ENCODE measurements at places on chromosomes 3 and 15.

GRCh38 chr3:149058602-149059001, 27.7 kb downstream of the HLTF start:
- no peak for DNase-seq

- no peak for DNase-seq
Measured at GRCh38 chr3:30292192-30292893, 314.1 kb upstream of the TGFBR2 start.

- no peak for DNase-seq
Measured at GRCh38 chr15:47383102-47383501, 334.2 kb upstream of the SEMA6D start.

- no peak for DNase-seq
Measured at GRCh38 chr15:42085236-42085605, 9.1 kb downstream of the PLA2G4D start.

DNA sequence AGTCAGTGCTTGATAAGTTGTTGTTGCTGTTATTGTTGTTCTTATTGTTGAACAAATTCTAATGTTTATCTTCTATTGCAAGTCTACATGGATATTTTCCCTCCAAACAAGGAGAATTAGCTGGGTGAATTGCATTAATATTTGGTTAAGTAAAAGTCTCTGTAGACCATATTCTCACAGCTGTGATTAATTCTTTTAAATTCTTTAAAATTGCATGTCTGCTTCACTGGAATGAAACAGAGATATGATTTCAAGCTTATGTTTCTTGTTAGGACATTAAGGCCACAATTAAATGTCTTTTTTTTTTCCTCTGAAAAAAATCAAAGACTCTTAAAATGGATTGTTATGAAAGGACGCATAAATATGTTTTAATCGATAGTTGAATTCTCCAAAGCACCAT, 153.4 kb downstream of the EBLN2 start:
- no peak for DNase-seq

DNA sequence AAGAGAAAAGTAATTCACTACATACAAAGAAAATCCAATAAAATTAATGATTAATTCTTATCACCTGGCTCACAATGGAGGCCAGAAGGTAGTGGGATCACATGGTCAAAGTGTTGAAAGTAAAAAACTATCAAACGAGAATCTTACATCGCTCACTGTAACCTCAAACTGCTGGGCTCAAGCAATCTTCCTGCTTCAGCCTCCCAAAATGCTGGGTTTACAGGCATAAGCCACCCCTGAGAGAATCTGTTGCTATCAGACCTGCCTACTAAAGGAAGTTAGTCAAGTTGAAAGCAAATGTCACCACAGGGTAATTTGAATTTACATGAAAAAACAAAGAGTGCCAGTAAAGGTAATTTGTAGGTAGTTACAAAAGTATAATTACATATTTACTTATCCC, 103.3 kb downstream of the PCCB start:
- no peak for DNase-seq

DNA sequence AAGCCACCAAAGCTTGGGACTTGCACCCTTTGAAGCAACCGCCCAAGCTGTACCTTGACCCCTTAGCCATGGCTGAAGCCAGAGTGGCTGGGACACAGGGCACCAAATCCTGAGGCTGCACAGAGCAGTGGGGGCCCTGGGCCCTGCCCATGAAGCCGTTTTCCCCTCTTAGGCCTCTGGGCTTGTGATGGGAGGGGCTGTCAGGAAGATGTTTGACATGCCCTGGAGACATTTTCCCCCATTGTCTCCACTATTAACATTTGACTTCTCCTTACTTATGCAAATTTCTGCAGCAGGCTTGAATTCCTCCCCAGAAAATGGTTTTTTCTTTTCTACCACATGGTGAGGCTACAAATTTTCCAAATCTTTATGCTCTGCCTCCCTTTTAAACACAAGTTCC, 522.2 kb downstream of the EDEM1 start:
- no peak for DNase-seq

- DNase-seq = no peak
Measured at GRCh38 chr15:72034859-72035650, 82.9 kb downstream of the MYO9A start.

GRCh38 chr3:18424729-18425640, at the start of gene SATB1:
Gene SATB1, minus strand, starts transcription at chr3:18425339. Its CDS starts 4,372 bp downstream, at chr3:18420967.
- DNase-seq = peak; percentile 76

DNA sequence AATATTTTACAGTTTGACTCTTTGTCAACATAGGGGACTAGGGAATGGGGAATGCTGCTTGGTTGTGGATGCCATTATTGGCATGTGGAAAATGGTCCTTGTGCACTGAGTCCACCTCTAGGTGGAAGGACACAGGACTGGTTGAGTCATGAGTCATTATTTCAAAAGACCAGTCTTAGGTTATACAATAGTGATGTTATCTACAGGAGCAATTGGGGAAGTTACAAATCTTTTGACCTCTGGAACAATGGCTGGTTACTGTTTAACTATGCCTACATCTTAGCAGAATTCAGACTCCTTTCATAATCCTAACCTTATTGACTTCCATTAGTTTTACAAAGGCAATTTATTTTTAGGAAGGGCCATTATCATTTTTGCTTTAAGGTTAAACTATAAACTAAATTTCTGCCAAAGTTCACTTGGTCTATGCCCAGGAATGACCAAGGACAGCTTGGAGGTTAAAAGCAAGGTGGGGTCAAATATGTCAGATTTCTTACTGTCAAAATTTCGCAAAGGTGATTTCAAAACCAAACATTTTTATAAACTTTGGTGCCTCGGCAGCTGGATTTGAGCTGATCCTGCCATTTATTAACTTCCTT, 11.8 kb upstream of the CCR8 start:
- no peak for DNase-seq

GRCh38 chr3:187264911-187265310, 26.6 kb downstream of the MASP1 start:
- DNase-seq = no peak

DNA sequence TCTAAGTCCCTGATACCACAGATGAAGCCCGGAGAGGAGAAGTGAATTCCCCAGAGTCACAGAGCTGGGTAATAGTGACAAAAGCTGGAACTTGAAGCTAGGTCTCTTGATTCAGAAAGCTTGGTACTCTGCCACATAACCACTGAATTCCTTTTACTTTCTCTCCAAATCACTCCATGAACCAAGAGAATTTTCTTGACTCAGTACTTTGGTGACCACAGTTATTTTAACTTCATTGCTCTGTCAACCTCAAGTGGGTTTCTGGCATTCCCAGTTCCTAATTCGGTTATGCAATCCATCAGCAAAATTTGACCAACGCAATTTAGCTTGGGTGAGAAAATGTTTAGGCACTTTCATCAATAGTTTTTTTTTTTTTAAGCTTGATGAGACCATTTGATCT, 61.0 kb upstream of the PPARG start:
- DNase-seq = no peak

GRCh38 chr3:185824051-185825005, 514 bp downstream of the IGF2BP2 start:
- DNase-seq = no peak

DNA sequence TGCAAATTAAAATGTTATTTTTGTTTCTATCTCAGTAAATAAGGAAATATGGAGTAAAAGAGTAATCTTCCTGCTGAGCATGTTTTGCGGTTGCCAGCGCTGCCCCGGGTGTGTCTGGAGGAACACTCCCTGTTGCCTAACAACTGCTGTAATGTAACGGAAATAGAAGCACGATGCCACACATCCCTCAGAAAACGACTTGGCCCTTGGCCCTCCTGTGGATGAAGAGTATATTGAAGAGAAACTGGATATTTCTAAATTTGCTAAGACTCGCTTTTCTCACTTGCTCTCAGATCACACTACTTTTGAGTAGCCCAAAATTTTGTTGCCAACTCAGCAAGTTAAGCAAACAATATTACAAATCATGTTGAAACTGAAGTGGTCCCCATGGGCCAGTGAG, 18.9 kb downstream of the CX3CR1 start:
- DNase-seq = peak; percentile 76

DNA sequence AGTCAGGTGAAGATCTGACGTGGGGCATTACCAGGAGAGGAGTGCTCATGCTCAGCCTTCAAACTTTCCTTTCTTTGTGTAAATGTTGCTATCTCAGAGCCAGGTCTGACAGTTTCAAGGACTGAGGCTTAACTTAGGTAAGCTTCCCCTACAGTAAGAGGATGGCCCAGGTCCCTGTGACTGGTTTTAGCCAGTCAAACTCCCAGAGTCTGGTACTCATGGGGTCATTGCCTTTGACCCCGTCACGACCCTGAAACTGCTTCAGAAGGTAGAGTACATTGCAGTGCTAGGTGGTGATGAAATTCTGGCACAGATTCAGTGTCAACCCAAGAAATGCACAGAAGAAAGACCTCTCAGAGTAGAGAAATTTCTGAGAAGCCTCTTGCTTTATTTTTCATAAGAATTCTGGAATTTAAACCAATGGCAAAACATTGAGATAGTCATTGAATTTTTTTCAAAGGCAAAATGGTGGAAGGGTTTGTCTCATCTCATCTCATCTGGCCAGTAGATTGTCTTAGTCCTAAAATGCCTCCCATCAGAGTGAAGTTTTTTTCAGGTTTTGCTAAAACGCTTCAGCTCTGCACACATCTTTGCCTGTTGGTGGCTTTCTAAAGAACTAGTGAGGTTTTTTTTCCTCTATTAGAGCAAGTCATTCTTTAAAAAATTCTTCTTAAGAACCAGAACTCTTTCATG, 23.1 kb downstream of the ZBTB38 start:
- no peak for DNase-seq

DNA sequence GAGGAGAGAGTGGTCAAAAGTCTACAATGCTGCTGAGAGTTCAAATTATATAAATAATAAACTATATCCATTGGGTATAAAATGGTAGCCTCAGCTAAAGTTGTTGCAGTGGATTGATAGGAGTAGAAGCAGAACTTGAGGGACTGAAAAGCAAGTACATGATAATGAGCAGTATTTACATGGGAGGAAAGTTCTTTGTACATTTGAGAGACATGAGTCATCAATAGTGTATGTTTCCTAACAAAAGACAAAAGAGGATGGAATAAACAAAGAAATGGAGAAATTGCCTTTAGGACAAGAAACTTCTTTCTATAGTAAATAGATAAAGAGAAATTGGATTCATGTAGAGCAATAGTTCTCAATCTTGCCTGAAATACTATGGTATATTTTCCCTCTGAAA, 110.0 kb upstream of the PLSCR5 start:
- no peak for DNase-seq

GRCh38 chr15:38563723-38564519, 693 bp downstream of the RASGRP1 start:
- peak; percentile 88 for DNase-seq

DNA sequence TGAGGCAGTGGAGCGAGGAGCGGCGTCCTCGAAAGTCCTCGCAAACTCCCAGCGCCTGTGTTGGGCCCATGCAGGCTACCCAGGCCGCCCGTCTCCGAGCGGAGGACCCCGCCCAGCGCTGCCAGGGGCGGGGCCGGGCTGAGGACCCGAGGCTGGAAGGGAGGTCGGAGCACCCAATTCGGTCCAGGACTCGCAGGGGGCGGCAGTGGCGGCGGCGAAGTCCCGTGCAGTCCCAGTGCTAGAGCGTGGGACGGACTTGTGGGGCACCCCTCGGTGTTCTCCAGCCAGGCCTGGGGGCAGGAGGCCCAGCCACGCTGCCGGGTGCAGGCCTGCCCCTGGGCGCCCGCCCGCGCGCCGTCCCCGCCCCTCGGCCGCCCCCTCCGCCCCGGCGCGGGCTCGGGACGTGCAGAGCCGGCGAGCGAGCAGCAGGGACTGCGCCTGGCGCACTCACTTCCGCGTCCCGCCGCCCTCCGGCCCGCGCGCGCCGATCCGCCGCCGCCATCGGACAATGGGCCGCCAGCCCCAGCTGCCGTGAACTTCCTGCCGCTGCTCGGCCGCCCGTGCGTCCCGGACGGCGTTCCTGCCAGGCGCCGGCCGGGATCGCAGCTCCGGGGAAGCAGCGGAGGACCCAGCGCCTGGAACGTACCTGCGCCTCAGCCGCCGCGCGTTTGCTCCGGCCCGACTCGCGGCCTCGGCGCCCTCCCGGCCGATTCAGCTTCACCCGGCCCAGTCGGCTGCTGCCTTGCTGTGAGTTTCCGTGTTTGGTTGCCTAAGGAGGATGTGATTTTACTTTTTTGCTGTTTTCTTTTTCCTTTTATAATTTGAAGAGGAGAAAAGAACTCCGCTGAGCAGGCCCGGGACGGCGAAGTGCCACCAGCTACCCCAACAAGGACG, 596 bp upstream of the LIMD1 start:
- DNase-seq = peak; percentile 61

GRCh38 chr3:47202542-47202941, 38.6 kb upstream of the SETD2 start:
- no peak for DNase-seq

DNA sequence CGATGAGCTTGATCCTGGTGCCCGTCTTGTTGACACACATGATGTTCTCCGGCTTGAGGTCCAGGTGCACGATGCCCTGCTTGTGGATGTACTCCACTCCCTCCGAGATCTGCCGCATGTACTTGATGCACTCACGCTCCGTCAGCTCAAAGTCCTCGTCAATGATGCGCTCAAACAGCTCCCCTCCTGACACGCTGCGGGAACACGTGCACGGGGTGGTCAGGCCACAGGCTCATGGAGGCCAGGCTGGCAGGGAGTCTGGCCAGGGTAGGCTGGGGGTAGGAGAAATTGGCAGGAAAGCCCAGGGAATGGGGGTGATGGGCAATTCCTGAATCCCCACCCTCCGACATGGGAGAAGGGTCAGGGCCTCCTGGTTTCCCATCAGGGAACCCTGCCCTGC, 55.5 kb upstream of the HACD2 start:
- no peak for DNase-seq

DNA sequence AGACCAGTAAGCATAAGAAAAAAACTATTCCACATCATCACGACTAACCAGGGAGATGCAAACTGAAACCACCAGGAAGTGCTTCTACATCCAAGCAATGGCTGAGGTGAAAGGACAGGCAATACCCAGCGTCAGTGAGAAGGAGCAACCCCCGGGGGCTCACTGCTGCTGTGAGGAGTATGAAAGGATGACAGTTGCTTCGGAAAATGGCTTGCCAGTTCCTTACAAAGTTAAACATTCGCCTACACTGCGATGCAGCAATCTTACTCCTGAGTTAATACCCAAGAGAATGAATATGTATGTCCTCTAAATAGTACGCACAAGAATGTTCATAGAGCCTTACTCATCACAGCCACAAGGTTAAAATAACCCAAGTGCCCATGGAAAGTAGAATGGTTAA, 13.3 kb upstream of the PLXNA1 start:
- no peak for DNase-seq

DNA sequence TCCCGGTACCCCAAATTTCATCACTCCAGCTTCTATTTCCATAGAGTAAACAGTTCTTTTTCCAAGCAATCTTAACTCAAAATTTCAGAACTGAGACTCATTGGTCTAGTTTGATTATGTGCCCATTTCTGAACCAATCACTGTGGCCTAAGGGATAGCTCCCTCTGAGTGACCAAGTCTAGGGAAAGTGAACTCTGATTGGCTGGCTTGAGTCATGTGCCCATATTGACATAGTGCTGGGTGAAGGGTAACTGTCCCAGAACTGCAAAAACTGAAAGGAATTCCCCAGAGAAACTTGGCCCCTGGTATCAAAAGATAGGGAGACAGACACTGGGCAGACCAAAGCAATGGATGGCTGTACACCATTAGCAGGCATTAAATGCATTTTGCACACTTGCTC, 171.2 kb upstream of the WNT5A start:
- DNase-seq = no peak

All from CD4-positive, alpha-beta T cell treated with Interleukin-4 for 4 hours (primary cell).